Hair follicle dermal papilla cell (primary cell): ENCODE measurements at places on chromosomes 7 and 10. TPM values are rescaled to one million over a fixed set of nuclear protein-coding genes. Genes with fewer than 3 reads are reported as not detected.

The GPR37 gene
- total RNA-seq: 0.73 and 1.5 TPM in 2 replicates

The DNAH11 gene
- 0.32 TPM in 1 of 2 replicates, not detected in the other for total RNA-seq

The FEZF1 gene
- total RNA-seq: not detected in 2 replicates

The SUGCT gene
- total RNA-seq: 10.0 and 14.1 TPM in 2 replicates

The SYCE1 gene
- total RNA-seq: 0.12 TPM in 1 of 2 replicates, not detected in the other

The GNAT3 gene
- not detected in 2 replicates for total RNA-seq

The SKAP2 gene
- 6.9 and 7.8 TPM in 2 replicates for total RNA-seq

The MALRD1 gene
- 0.61 and 3.7 TPM in 2 replicates for total RNA-seq

The PITX3 gene
- not detected in 2 replicates for total RNA-seq

The SHTN1 gene
- total RNA-seq: 3.3 and 4.4 TPM in 2 replicates

The TSPAN12 gene
- total RNA-seq: 1.1 and 2.1 TPM in 2 replicates

The ZYX gene
- 75.5 and 93.1 TPM in 2 replicates for total RNA-seq

The WDR37 gene
- 21.6 and 22.2 TPM in 2 replicates for total RNA-seq

The TUBB8 gene
- not detected in 2 replicates for total RNA-seq

The SRGN gene
- 132 and 137 TPM in 2 replicates for total RNA-seq

The PAPOLB gene
- under 0.01 and 0.16 TPM in 2 replicates for total RNA-seq

The GDF2 gene
- not detected in 2 replicates for total RNA-seq

The HOXA7 gene
- not detected in 2 replicates for total RNA-seq

The PNLIPRP2 gene
- not detected in 2 replicates for total RNA-seq

The ELAPOR2 gene
- 5.6 and 6.7 TPM in 2 replicates for total RNA-seq

The NPSR1 gene
- not detected in 2 replicates for total RNA-seq

The INA gene
- total RNA-seq: 12.8 and 13.0 TPM in 2 replicates

The TMEM139 gene
- total RNA-seq: not detected in 2 replicates
